ENCODE measurements at places on chromosomes 11 and 22.
A peak's percentile ranks its signal among the peaks of the same experiment; 100 is the strongest.

GRCh38 chr22:43852573-43853327 lies 9.6 kb downstream of the SULT4A1 start:
- ATAC-seq: no peak

- ATAC-seq: no peak
These were observed 15.2 kb downstream of the PRR33 start for GRCh38 chr11:1876361-1877063.

DNA sequence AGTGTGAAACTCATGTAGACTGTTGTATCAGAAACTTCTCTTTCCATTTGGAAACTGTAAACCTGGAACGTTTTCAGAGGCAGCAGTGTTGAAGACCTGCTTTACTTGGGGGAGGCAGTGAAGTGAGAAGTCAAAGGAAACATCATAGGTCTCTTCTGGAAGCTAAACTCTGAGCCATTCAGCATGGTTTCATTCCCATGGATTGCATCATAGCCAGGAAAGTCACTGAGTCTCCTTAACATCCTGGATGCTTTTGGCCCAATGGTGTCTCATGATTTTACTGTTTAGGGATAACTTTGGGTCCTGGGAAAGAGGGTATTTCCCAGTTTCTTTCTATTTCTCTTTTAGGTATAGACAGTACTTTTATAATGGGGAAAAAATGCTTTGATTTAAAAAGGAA lies 153.2 kb upstream of the E2F8 start:
- no peak for ATAC-seq

DNA sequence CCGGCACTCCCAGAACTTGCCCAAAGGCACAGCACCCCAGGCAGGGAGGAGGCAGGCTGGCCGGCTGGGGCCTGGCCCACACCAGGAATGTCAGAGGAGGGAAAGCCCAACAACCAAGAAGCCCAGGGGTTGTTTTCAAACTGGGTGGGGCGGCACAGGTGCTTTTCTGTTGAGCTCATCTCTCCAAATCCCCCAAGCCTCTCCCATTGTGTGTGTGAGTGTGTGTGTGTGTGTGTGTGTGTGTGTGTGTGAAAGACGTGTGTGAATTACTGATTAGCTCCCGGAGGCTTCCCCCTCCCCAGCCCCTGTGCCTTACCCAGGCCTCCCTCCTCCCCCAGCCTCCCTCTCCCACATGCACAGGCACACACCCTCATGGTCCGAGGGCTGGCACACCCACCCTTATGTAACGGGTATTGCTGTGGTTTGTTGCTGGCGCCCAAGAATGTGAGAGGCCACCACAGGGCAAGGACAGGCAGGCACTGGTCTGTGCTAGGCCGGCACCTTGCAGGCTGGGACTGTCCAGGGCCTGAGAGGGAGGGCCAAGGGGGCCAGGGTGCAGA lies 15.9 kb downstream of the TRIM29 start:
- no peak for ATAC-seq

GRCh38 chr11:117410238-117410637 lies 82.6 kb downstream of the CEP164 start:
- no peak for ATAC-seq

- ATAC-seq: no peak
These were observed 49.3 kb upstream of the LINC01488 start for GRCh38 chr11:69431893-69432738.

GRCh38 chr11:117989351-117990102 lies 3.3 kb downstream of the IL10RA start:
- ATAC-seq: no peak

- no peak for ATAC-seq
These were observed 34.3 kb downstream of the GAB4 start for GRCh38 chr22:16973591-16974297.

DNA sequence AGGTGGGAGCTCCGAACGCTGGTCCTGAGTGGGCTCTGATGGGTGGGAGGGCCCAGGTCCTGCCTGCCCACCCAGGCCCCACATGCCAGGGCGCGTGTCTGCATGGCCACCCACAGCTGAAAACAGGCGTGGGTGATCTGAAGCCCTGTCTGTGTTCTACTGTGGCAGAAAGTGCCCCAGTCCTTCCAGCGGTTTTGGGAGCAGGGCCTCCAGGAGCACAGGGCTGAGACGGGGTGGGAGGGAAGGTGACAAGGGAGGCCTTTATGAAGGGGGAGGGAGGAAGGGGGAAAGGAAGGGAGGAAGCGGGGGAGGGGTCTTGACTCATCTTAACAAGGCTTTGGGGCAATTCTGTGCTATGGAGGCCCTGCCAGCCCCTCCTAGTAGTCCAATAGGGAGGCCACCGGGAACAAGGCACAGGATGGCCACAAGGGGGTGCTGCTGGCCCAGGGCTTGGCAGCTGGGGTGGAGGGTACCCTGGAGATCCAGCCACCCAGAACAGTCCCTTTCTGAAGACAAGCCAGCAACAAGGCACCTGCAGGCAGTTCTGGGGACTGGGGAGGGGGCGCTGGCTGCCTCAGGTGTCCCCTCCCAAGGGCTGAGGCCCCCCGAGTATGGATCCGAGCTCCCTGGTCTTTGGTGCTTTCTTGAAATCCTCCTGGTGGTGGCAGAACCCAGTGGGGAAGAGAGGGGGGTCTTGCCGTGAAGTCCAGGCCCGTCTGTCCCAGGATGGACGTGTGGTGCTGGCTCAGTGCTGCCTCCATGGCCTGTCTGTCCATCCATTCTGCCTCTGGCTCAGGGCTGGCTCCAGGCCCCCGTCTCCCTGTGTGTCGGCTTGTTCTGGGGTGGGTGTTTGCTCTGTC lies 6.3 kb upstream of the FADS3 start:
- ATAC-seq: peak; percentile 44

- no peak for ATAC-seq
These were observed 44.9 kb downstream of the WNT11 start for GRCh38 chr11:76161261-76161961.

Measured in activated CD4-positive, CD25-positive, alpha-beta regulatory T cell treated with anti-CD3 and anti-CD28 coated beads, Interleukin-2, amount 50 U/mL, for 24 hours (primary cell).